Posterior vena cava (tissue), 2 donors: ENCODE measurements at places on chromosomes 2 and 18. TPM values are rescaled to one million over a fixed set of nuclear protein-coding genes. Genes with fewer than 3 reads are reported as not detected.

DNA sequence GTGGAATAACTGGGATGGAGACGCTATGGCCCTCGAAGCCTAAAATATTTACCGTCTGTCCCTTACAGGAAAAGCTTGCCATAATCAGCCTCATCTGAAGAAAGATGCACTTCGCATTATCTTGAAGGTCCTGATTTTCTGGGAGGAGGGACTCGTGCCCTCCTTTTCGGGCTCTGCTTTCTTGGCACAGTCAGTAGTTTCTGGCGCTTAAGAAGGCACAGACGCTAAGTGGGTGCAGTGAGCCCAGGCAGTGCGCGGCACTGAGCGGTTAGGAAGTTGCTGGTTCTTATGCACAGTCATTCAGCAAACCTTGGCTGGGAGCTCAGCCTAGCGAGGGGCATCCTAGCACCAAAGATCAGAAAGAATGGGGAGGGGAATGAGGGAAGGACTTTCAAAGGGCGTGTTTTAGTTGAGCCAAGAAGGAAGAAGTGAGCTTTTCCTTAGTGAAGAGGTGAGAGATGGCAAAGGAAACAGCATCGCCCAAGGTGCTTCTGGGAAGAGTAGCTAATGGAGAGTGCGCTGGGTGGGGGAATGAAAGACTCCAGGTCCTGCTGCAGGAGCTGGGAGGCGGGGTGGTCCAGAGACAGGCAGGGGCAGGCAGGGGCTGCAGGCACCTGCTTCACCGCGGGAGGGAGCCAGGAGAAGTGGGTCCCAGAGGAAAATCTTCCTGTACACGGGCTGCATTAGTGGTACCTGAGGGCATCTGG, 64.1 kb downstream of the ZCCHC2 start:
- DNase-seq, result no peak

STPG4 gene
- 0.52 TPM for total RNA-seq

UGT1A8 gene
- not detected for total RNA-seq

GRCh38 chr2:184610891-184611290, 12.6 kb downstream of the ZNF804A start:
- no peak for DNase-seq

DNA sequence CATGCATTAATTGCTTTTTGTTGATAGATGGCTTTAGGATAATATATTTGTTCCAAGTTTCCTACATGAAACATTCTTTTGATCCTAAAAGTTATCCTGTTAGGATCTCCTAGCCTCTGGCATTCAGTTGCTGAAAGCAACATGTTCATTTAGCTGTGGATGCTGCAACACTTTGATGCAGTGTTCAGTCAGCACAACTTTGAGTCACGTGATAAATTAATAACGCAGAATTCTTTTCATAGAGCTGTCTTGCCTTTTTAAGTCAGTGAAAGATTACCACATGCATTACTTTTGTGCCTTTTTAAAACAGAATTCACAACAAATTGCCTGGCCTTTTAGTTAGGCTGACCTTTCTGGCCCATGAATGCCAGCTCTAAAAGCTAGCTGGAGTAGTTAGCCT, 1467.9 kb upstream of the ZEB2 start:
- no peak for DNase-seq

GRCh38 chr2:202165945-202166344, 72.5 kb downstream of the SUMO1 start:
- no peak for DNase-seq

GRCh38 chr2:32951672-32952071, 4.9 kb downstream of the LTBP1 start:
- no peak for DNase-seq

DNA sequence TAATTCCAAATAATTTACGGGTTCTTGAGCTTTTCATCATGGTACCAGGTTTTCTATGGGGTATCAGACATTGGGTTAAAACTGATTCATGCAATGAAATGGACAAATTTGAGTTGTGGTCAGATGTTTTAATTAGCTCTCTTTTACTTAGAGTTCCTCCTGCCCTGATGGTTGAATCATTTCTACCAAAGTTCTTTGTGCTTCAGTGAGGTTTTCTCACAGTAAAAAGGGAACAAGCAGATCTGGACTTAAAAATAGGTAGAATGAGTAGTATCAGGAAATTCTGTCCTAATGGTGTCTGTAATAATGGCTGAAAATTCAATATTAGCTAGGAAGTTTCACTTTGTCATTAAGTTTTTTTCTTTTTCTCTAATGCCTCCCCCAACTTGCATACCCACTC, 159.7 kb upstream of the LRRTM1 start:
- DNase-seq, result no peak

- DNase-seq, result no peak
These were observed 465.9 kb downstream of the EPHA4 start for GRCh38 chr2:221106241-221106640.

SP9 gene
- total RNA-seq, result not detected

DNA sequence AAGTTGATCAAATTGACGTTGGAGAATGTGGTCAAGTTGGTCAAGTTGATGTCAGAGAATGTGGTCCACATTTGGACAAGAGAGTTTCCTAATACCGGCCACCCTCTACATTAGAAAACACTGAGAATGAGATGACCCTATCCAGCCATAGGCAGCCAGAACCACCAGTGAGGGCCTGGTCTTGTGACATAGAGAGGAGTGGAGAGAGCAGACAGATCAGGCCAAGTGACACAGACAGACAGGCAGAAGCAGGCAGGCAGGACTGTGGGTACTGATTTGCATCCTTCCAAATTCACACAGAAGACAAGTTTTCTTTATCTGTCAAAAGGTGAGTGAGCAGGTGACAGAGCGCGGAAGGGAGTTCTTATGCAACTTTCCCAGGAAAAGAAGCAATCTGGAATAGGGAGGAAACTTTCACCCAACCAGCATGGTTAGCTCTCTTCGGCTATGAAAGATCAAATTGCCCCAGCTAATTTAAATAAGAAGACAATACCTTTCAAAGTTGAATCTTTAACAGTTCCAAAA, 109.1 kb upstream of the PID1 start:
- DNase-seq, result no peak

DNA sequence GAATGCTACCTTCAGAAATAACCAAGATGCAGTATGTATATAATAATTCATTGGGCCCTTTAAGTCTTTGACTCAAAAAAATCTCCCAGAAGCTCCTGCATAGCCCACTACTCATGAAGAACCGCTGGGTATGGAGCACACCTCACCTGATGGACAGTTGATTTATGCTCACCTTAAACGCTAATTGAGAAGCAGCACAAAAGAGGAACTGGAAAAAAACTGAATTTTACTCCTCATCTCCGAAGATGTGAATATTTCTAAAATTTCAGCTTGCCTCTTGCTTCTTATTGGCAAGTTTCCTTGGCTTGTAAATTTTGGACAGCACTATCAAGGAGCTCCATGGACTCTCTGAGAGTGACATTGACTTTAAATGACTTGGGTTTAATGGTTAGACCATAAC, 5.5 kb downstream of the CYP1B1 start:
- DNase-seq, result no peak

DNA sequence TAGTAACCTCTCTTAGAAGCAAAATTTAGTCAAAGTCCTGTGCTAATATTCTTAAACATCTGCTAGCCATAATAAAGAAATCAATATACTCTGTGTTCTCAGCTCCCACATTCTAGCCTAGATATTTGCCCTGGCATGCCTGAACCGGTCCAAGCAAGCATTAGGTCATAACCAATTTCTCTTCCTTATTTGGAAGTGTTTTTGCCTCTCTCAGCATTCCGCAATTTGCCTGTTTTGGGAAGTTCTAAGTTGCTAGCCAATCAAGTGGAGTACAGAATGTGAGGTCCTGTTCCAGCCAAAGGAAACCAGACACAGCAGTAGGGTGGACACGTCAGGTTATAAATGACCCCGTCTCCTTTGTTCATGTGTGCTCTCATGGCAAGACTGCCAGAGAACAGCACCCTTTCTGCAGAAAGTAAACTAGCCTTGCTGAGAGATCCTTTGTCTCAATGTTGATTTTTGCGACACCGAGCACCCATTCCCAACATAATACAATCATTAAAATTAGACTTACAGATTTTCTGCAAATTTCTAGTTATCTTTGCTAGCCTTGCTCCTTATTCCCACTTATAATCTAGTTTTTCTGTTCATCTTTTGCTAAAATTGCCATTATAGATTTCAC, 13.0 kb upstream of the SULT1C4 start:
- no peak for DNase-seq

GRCh38 chr2:48428449-48428848, 101.5 kb upstream of the STON1 start:
- DNase-seq, result no peak

NETO1 gene
- 0.62 TPM for total RNA-seq

GRCh38 chr2:159125858-159126257, 157.4 kb downstream of the TANC1 start:
- no peak for DNase-seq

- DNase-seq, result peak; percentile 44
These were observed 17.4 kb upstream of the GAL3ST2 start for GRCh38 chr2:241759067-241759807.

DNA sequence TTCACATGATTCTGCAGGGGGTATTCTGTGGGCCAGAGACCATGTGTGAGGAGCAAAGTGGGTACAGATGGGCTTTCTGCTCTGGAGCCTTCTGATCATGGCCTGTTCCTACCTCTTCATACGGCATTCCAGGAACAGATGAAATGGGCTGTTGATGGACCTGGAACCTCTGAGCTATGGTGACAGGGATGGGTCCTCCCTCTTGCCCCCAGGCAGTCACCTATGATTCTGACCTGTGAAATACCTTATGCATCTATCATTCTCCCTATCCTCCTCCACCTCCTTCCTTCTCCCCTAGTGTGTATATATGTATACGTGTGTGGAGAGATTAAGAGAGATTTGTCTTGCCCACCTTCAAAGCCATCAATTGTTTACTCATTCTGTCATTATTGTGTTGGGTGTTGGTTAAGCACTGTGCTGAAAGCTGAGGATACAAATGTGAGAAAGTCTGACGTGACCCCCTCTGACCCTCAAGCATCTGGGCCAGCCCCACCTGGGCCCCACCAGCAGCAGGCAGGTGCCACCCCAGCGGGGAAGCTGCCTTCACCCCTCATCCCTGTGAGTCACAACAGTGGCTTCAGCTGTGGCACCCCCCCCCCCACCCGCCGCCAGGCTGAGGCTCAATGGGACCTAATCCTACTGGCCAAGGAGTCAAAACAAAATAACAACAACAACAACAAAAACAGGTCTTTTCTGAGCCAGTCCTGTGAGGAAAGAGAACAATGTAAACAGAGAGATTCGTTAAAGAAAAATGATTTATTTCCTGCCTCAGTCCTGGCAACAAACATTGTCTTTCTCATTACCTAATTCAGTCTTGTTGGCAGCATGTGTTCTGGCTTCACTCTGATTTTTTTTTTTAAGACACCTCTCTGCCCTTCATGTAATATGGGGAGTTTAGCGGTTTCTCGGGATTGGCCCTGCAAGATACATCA, 103.8 kb upstream of the CDC42EP3 start:
- DNase-seq, result no peak

LBX2 gene
- total RNA-seq, result 1.5 TPM

DNA sequence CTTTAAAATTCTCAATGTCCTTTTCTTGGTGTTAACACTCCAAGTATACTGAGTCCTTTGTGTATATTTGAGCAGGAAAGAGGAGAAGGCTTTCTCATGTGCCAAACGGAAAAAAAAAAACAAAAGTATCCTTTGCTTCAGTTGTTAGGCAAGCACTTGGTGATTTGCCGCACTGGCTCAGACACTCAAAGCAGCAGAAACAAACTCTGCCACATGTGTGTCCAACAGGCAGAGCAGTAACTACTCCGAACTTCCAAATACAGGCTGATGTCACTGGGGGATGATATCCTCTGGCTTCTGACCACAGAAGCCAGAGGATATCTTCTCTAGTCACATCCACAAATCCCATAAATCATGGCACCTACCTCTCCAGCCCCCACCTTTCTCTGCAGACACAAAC, 108.0 kb upstream of the SALL3 start:
- DNase-seq, result no peak

SNORC gene
- 1.00 TPM for total RNA-seq

- DNase-seq, result no peak
These were observed 85.6 kb downstream of the EHD3 start for GRCh38 chr2:31319406-31320175.

SERPINB12 gene
- total RNA-seq, result not detected

DNA sequence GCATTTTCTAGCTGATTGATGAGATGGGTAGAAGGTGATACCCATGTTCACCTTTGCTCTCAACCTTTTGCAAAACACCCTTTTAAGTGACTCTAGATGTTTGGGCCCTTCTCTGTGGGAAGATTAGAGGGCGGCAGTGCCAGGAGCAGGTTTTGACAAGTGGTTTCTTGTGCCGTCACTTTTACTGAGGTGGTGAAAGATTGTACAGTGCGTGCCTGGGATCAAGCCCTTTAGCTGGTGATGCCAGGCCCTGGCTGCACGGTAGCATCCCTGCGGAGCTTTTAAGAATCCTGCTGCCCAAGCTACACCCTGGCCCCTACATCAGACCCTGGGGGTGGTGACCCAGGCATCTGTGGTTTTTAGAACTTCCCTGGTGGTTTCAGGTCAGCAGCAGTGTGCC, 29.1 kb downstream of the MTCL1 start:
- DNase-seq, result no peak

- no peak for DNase-seq
These were observed 63.5 kb downstream of the ZNF521 start for GRCh38 chr18:25288340-25288938.

ANKRD30BL gene
- not detected for total RNA-seq

- peak; percentile 89 for DNase-seq
These were observed 102.3 kb downstream of the SPTBN1 start for GRCh38 chr2:54558188-54559005.

SH3RF3 gene
- 14.1 TPM for total RNA-seq

DNA sequence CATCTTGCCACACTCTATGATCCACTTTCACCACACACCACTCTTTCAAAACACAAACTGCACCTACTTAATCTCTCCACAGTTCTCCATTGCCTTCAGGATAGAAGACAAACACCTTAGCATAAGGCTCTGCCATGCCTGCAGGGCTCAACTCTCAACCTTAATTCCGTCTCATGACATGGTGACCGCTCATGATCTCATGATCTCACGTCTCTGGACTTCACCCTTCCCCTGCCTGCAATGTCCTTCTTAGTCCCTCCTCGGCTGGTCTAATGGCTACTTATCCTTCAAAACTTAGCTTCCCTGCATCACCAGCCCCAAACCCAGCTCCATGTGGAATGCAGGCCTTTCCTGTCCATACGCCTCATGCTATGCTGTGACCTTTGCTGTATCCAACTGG, 85.3 kb downstream of the ACVR1 start:
- DNase-seq, result no peak

- no peak for DNase-seq
These were observed 87.4 kb downstream of the EML4 start for GRCh38 chr2:42256505-42256904.

- no peak for DNase-seq
These were observed 1467.4 kb upstream of the NXPH2 start for GRCh38 chr2:140247451-140248195.

GRCh38 chr2:192246297-192246696, 51.6 kb upstream of the TMEFF2 start:
- DNase-seq, result no peak

DOK6 gene
- total RNA-seq, result 7.2 TPM

DNA sequence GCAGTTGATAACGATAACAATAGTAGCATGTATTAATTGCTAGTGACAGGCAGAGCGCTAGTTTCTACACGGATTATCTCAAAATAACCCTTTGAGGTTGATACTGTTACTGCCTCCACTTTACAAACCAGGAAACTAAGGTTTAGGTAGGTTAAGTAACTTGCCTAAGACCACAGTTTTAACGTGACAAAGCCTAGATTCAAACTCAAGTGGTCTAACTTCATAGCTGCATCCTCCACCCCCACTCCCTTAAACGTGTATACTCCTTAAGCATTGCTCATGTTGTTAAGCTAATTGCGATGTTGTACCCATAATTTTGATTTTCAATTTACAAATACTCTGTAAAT, 1.2 kb downstream of the ME2 start:
- DNase-seq, result no peak

SCN9A gene
- 2.5 TPM for total RNA-seq

THAP4 gene
- total RNA-seq, result 32.1 TPM

DUSP2 gene
- total RNA-seq, result 3.8 TPM

ST3GAL5 gene
- total RNA-seq, result 20.4 TPM
